Pulmonary artery endothelial cell (primary cell): ENCODE measurements at places on chromosomes 7 and 10.
A peak's percentile ranks its signal among the peaks of the same experiment; 100 is the strongest.

- no peak for DNase-seq
These were observed 24.7 kb upstream of the SLC18A3 start for GRCh38 chr10:49585387-49585786.

GRCh38 chr10:112389271-112389822, 15.4 kb downstream of the ACSL5 start:
- DNase-seq: peak; percentile 84

GRCh38 chr7:7446616-7447015, 89.1 kb downstream of the COL28A1 start:
- DNase-seq: no peak

GRCh38 chr7:25894902-25895791, 256.9 kb upstream of the NFE2L3 start:
- no peak for DNase-seq

DNA sequence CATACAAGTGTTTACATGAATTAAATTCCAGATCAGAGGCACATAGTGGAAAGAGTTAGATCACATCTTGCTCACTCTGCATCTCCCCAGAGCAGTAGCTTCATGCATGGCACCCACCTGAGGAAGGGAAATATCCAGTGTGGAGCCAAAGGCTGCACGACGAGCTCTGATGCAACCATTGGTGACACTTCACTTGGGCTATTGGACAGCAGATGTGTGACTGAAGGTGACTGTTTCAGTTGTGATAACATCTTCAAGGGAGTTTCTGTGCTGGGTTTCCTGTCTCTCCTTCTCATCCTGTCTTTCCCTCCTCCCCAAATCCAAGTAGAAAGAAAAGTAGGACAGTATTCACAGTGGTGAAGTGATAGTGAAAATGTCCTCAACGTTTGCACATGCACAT, 115.0 kb downstream of the TAF3 start:
- DNase-seq: no peak

DNA sequence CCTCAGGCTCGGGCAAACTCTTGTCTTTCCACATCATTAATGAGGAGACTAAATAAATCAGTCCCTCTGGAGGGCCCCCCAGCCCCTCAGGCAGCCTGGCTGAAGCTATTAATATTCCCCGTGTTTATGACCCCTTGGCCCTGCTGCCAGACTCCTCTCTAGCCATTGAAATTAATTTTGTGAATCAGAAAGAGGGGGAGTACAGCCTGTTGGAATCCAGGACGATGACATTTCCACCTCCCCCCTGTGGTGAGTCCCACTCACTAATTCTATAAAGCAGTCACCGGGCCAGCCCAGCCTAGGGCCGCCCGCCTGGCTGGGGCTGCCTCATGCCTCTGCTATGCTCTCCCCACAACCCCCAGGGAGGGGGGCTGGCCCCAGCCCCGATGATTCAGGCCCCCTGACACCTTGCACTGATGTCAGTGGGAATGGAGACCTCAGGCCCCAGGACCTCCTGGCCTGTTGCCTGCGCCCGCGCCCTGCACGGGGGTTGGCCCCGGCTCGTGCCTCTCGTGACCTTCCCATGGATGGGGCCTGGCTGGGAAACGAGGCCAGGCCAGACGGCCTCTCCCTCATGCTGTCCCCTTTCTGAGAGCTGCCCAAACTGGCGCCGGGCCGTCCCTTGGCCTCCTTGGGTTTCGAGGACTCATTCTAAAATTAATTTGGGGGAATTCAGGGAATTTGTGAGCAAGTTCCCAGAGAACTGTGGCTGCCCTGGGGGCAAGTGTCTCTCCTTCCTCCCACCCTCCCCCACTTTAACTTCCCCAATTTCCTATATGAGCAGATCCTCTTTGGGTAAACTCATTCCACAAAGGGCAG, 34.0 kb downstream of the TMEM270 start:
- no peak for DNase-seq

DNA sequence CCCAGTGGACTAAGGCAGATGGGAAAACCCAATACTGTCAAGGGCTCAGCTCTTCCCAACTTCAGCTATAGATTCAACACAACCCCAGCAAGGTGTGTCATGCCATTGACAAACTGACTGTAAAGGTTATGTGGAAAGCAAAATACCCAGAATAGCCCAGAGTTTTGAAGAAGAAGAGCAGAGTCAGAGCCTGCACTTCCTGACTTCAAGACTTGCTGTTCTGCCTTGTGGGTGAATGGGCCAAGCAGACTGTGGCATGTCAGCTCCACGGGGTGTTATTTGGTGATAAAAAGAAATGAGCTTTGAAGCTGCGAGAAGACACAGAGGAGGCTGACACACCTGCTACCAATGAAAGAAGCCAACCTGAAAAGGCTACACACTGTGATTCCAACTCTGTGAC, 89.7 kb downstream of the NKX6-2 start:
- DNase-seq: no peak

DNA sequence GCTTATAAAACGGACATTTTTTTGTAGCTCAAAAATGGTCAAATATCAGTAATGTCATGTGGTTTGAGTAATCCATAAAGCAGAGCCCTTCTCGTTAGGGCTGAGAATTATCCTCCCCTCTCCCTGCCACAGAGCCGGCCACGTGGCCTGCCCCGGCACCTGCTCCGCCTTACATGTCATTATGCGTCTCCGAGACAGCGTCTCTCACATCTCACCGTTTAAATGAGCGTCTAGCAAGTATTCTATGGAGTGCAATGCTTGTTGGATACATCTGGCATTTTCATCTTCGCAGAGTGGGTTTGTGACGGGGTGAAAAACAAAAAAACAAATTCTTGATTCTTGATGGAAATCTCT, 86.1 kb downstream of the CUX1 start:
- no peak for DNase-seq

DNA sequence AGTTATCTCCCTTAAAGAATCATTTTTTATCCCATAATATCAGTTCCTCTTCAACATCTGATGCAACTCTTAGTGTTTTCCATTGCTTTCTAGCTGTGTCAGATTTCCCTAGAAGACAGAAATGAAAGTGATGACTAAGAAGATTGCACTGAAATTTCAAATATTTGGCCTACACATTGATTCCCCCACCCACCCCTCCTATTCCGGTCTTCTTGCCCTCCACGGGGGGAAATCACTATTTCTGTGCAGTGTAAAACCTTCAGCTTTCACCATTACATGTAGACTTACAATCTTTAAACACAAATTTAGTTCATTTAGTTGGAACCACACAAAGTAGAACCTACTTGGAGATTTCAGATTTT, 63.7 kb upstream of the IL6 start:
- no peak for DNase-seq
